ENCODE measurements at places on chromosomes 3 and 15.
A peak's percentile ranks its signal among the peaks of the same experiment; 100 is the strongest.

DNA sequence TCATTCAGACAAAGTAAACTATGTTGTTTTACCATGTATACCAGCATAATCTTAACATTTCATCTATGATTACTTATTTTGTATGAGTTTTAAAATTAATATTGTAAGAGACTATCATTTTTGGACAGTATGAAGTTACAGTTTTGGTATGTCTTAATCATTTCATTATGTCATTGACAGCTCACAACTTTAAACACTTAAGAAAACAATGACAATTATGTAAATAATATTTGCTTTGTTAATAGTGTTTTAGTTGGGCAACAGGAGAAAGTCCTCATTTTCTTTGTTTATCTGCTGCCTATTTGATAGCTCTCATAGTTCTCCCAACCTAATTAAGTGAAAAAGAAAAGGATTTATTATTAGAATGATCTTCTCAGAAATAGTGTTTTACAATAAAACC lies 80.2 kb downstream of the MEF2A start:
- no peak for DNase-seq

DNA sequence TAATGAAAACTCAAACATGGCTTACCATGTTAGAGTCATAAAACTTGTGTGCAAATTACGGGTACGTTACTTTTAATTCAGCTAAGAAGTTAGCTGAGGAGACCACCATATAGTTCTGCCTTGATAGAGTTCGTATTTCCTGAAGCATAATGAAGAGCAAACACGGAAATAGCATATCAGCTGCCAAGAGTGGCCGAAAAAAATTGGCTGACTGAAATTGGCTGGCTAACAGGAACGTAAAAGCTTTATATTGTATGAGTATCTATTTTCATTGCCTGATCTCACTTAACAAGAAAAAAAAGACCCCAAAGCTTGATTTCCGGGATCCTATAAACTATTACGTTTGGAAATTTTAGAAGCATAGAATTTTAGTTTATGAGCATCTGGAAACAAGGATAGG lies 1222.9 kb downstream of the ZPLD1 start:
- no peak for DNase-seq

- DNase-seq, result no peak
Measured at GRCh38 chr15:59843609-59844008, 154.5 kb upstream of the BNIP2 start.

DNA sequence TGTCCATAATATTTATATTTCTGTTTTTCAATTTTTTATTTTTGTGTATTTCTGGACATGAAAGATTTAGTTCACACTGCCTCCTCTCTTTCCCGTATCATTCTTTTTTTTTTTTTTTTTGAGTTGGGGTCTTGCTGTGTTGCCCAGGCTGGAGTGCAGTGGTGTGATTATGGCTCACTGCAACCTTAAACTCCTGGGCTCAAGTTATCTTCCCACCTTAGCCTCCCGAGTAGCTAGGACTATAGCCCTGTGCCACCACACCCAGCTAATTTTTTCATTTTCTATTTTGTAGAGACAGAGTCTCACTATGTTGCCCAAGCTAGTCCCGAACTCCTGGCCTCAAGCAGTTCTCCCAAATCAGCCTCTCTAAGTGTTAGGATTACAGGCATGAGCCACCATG lies 53.6 kb downstream of the PRKCI start:
- no peak for DNase-seq

DNA sequence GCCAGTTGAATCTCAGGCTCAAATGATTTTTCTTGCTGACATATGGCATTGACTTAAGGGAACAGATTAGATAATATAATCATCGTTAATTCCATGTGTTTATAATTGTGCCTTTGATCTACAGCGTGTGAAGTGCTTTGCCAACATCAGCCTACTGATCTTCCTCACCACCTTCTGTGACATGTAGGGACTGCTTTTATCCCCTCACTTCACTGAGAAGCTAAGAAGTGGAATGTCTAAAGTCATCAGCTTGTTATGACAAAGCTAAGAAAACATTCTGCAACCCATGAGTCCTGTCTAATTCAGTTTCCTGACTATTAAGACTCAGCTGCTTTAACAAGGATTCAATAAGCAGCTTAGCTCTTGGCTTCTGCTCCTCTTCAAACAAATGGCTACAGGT lies 106.0 kb downstream of the MYH15 start:
- peak; percentile 53 for DNase-seq

- peak; percentile 12 for DNase-seq
Measured at GRCh38 chr15:70284438-70285214, 186.9 kb upstream of the TLE3 start.

GRCh38 chr3:58346368-58346767 lies 13.7 kb downstream of the PXK start:
- no peak for DNase-seq

- DNase-seq, result no peak
Measured at GRCh38 chr3:25372167-25372566, 55.9 kb upstream of the RARB start.

DNA sequence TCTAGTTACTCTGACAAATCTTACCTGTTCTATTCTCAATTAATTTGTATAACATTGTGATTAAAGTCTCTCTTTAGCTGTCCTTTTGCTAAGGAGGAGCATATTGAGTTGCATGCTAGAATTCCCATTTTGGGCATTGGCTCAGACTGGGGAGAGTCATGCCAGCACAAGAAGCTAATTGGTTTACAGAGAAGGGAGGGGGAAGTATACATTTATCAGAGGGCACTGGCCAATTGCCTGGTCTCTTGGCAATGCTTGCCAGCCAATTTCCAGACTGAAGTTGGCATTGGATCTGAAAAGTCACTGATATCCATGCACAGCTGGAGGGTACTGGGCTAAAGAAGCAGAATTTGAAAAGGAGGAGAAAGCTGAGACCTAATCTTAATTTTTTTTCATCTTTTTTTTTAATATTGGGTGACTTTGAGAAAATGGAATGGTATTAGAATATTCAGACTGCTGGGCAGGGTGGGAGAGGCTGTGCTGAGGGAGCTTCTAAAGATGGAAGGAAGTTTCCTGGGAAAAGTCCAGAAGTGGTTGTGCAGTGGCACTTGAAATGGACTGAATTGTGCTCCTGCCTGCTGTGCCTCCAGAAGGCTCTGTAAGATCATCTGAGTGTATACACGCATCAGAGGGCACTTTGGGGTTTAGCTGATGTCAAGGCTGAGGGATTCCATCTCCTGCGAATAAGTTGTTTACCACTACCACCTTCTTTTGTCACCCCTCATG lies 365.2 kb upstream of the DPH6 start:
- no peak for DNase-seq

- DNase-seq, result no peak
Measured at GRCh38 chr3:152243301-152243711, 25.4 kb upstream of the MBNL1 start.

DNA sequence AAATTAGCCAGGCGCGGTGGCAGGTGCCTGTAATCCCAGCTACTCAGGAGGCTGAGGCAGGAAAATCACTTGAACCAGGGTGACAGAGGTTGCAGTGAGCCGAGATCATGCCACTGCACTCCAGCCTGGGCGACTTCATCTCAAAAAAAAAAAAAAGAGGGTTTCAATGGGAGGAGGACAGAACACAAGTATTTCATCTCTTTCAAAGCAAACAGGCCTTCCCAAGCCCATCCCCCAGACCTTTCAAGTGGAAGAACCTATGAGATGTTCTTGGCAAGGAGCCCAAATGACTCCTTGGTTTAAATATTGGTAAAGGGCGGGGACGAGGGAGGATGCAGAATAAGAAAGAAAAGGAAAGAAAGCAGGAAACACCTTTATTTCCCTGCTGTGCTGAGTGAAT lies 62.2 kb upstream of the MCF2L2 start:
- DNase-seq, result no peak

DNA sequence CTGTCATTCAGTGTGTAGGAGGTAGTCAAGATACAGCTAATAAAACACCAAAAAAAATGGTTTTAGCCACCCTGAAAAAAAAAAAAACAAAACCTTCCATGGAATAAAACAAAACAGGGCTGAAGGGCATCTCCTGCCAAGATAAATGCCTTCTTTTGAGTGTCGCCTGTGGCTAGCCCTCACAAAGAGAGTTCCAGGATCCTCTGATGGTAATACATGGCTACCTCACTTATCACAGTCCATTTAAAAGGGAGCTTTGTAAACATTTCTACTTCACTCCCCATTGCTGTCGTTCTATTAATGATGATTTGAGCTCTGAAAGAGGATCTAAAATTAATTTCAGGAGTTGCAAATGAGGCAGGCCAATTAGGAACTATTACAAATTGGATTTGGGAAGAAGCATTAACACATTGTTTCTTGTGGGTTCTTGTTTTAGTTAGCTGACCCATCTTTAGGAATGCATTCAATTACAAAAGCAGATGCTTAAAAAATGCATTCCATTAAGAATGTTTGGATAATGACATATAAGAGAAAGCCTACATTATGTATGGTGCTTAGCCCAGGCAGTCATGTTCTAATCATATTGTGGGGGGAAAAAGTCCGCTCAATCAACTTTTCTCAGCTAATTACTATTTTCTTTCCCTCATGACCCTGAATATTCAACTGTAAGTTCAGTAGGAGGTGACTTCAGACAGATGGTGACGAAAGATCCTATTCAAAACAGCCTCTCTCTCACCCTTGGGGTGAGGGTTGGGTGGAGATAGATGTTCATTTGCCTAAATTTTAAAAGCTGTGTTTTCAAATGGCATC lies 255.1 kb upstream of the WNT5A start:
- no peak for DNase-seq

GRCh38 chr3:58536501-58537411 lies at the start of gene ACOX2:
Gene ACOX2, minus strand, starts transcription at chr3:58537190. Its CDS starts 2,084 bp downstream, at chr3:58535106.
- DNase-seq, result no peak

DNA sequence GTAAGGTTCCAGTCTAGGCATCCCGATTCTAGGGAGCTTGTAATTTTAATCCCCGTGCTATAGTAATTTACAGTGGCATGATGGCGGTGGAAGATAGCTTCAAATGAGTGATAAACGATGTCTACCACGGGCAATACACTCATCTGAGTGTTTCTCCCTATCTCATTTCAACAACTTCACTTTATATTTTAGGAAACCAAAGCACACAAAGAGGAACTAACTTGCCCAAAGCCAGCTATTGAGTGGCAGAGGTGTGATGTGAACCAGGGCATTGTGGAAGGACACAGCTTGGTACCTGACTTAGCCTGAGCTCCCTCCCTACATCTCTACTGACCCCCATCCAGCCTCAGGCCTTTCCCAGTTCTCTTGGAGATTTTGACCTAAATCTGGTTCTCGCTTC lies 16.9 kb upstream of the FILIP1L start:
- DNase-seq, result no peak

DNA sequence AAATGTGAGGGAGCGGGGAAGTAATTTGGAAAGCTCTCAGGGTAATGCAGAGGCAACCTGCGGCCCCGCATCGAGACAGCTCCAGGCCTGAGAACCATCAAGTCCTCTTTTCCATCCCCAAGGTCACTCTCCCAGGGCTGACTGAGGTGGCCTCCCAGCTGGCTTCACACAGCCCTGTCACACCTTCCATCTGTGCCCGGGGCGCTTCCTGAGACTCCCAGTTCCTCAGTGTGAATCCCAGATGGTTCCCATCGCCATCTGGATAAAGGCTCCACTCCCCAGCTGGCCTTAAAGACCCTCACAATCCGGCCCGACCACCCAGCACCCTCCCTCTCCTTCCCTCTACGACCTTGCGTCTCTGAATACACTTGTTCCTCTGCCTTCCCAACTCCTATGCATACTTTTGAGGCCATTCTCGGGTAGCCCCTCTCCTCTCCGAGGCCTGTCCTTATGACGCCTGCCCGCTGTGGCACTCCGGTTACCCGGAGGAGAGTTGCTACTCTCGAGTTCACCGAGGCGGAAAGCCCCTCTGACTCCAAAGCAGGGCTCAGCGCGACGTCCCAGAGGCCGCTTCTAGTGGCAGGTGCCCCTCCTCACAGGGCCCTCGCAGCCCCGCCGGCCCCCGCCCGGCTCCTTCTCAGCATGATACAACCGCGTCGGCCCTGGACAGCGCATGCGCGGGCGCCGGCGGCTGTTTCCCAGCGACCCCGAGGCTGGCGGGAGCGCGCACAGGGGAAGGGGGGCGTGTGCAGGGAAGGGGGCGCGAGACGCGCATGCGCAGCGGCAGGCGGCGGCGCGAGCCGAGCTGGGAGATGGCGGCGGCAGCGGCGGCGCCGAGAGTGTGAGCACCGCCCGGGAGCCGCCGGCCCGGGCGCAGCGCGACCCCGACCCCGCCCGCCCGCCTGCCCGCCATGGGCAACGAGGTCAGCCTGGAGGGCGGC lies at the start of gene BSN:
Gene BSN (plus strand): TSS at position 786 of the 941 bp plus-strand sequence. CDS start 126 bp downstream, at position 912.
- peak; percentile 100 for DNase-seq

DNA sequence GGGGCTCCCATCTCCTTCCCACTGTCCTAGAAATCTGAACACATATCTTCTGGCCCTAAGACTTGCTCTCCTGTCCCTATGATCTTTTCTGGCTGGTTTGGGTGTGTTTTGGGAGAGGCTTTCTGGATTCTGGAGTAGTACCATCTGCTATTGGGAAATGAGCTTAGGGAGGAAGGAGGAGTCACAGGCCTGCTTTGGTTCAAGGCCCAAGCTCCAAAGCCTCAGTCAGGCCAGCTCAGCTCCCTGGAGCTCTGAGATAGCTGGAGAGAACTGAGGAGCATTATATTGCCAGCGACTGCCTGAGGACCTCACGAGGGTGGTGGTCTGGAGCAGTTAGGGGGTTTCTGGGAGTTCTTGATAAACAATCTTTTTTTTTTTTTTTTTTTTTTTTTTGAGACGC lies 18.7 kb downstream of the RASGRF1 start:
- DNase-seq, result no peak

DNA sequence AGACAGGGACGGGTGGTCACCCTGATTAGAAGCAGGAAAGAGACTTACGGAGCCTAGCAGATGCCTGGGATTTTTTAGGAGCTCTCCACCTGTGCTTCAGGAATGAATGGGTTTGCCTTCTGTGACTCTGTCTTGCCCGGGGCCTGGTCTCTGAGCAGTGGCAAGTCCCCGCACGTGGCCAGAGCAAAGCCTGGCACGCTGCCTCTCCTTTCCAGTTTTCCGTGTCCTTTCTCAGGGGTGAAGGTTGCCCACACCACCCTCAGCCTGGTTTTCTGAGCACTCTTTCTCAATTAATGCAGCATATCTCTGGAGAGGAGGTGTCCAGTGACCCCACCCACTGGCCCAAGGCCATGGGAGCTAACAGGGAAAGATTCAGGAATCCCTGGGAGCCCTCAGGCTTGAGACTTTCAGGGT lies 14.5 kb upstream of the CHST14 start:
- DNase-seq, result no peak

GRCh38 chr3:85228966-85229365 lies 270.2 kb downstream of the CADM2 start:
- no peak for DNase-seq

DNA sequence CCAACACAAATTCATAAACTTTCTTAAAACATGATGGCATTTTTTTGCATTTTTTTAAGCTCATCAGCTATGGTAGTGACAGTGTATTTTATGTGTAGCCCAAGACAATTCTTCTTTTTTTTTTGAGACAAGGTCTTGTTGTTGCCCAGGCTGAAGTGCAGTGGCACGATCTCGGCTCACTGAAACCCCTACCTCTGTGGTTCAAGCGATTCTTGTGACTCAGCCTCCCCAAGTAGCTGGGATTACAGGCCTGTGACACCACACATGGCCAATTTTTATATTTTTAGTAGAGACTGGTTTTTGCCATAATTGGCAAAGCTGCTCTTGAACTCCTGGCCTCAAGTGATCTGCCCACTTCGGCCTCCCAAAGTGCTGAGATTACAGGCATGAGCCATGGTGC lies 17.3 kb upstream of the USP50 start:
- DNase-seq, result no peak
